Naive thymus-derived CD4-positive, alpha-beta T cell (primary cell): ENCODE measurements at places on chromosomes 13 and 19.

DNA sequence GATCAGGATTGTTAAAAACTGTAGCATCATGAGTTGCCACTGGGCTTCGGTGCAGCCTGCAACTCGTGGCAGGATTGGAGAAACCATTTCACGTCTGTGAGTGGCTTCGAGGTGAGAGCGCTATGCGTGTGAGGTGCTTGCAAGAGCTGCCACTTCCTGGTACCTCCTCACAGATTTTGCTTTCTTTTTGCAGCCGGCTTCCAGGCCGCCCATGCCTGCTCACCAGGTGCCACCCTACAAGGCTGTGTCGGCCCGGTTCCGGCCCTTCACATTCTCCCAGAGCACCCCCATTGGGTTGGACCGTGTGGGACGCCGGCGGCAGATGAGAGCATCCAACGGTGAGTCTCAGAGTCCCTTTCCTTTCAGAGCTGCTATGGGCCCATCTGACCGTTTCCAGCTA, 57.9 kb upstream of the C1QTNF9 start:
- H3K36me3 ChIP-seq: no peaks in the 10 kb centered on the region
- peak overlapping the region; percentile 90 for H3K27ac ChIP-seq
- H3K4me1 ChIP-seq: peaks cover 48% of the 10 kb centered on the region
- H3K4me3 ChIP-seq: peak overlapping the region; percentile 82
- DNase-seq: peak; percentile 92

DNA sequence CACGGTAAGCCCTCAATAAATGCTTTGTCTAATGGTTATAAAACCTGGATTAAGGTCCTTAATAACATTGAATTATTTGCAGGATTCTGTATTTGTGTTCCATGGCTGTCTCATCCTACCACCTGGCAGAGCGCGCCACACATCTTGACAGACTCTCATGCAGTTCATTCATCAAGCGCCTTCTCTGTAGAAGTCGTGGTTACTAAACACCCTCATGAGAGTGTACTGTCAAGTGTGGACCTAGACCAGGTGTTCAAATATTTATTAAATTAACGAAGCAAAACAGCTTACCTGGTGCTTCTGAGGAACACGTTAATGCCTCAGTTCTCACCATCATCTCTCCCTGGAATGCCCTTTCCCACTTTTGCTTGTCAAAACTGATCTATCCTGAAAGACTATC, 13.1 kb upstream of the FBXL3 start:
- H3K36me3 ChIP-seq: no peaks in the 10 kb centered on the region
- H3K4me1 ChIP-seq: no peaks in the 10 kb centered on the region
- H3K4me3 ChIP-seq: no peak overlapping the region
- H3K27me3 ChIP-seq: no peaks in the 10 kb centered on the region
- no peak for DNase-seq

DNA sequence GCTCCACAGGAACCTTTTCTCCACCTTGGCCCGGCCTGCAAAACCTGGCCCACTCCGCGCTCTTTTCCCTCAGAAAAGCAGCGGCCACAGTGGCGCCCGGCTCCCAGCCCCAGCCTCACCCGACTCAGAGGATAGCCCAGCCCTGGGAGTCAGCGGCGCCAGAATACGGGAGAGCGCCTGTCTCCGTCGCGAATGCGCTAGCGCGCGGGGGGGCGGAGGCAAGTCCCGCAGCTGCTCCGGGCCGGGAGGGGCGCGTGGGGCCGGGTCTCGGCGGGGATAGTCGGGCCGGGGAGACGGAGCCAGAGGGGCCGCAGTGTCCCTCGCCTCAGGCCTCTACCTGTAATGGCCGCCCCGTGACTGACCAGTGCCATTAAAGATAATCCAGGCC, at the start of gene ZFP30:
ZFP30 (minus strand) TSS at position 165 of the 388 bp plus-strand sequence. CDS start 7,643 bp downstream, outside the sequence.
- peaks cover 16% of the 10 kb centered on the region for H3K4me1 ChIP-seq
- H3K27ac ChIP-seq: peak within 1 kb of the TSS; percentile 89
- no peaks in the 10 kb centered on the region for H3K27me3 ChIP-seq
- no peaks in the 10 kb centered on the region for H3K36me3 ChIP-seq
- H3K4me3 ChIP-seq: peak within 1 kb of the TSS; percentile 95
- peak; percentile 82 for DNase-seq

- no peak for DNase-seq
- H3K4me1 ChIP-seq: no peaks in the 10 kb centered on the region
- H3K36me3 ChIP-seq: no peaks in the 10 kb centered on the region
- no peak overlapping the region for H3K27ac ChIP-seq
- no peaks in the 10 kb centered on the region for H3K27me3 ChIP-seq
Measured at GRCh38 chr13:41944229-41944628, 16.7 kb downstream of the VWA8 start.

DNA sequence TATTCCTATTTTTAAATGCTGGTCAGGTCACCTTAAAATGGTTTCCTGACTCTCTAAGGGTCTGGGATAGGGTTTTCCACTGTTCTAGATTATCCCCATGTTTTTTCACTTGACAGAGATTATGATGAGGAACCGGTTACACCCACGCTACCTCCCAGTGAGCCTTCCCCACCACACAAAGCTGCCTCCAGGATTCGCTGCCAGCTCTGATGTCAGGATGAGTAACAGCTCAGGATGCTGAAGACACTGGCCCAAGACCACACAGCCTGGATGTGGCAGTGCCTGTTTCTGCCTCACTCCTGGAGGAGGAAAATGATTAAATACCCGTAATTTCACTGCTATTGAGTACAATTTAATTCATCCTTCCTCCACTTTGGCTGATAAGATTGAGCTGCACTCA, 22.9 kb downstream of the ZNF114 start:
- DNase-seq: no peak
- no peaks in the 10 kb centered on the region for H3K36me3 ChIP-seq
- H3K27ac ChIP-seq: no peak overlapping the region

GRCh38 chr19:54209811-54210494, 9.3 kb downstream of the RPS9 start:
- peak overlapping the region; percentile 1 for H3K27ac ChIP-seq
- peaks cover 47% of the 10 kb centered on the region for H3K4me1 ChIP-seq
- H3K4me3 ChIP-seq: no peak overlapping the region
- H3K27me3 ChIP-seq: no peaks in the 10 kb centered on the region

DNA sequence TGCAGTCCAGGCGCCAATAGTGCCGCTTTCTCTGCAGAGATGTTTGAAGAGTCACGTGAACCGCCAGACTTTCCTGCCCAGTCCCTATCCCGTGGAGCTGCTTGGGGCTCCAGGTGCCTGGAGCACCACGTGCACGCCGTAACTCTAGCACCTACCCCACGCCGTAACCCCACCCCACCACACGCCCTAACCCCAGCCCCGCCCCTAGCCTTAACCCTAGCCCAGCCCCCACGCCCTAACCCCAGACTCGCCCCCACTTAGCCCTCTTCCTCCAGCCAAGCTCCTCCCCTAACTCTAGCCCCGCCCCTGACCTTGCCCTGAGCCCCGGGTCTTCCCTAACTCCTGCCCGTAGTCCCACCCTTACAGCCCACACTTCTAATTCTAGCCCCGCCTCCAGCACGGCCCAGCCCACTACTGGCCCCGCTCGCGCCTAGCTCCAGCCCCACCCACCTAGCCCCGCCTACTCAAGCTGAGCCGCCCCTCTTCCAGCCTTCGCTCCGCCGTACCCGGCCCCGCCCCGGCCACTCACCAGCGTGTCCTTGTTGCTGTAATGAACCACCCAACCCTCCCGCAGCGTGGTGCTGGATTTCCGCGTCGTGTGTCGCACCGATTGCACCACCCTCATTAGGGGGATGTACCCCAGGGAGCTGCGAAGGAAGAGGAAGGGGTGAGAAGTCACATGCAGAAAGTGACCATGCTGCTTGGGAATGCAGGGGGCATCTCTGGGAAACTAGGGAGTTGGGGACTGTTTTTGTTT, 19.5 kb downstream of the PRKD2 start:
- H3K4me1 ChIP-seq: no peaks in the 10 kb centered on the region
- H3K4me3 ChIP-seq: no peak overlapping the region
- no peak overlapping the region for H3K27ac ChIP-seq

- H3K36me3 ChIP-seq: no peaks in the 10 kb centered on the region
- no peaks in the 10 kb centered on the region for H3K4me1 ChIP-seq
- H3K27me3 ChIP-seq: no peaks in the 10 kb centered on the region
- H3K27ac ChIP-seq: no peak overlapping the region
Measured at GRCh38 chr13:109810761-109811510, 24.6 kb upstream of the IRS2 start.

- no peak overlapping the region for H3K27ac ChIP-seq
- no peaks in the 10 kb centered on the region for H3K36me3 ChIP-seq
- H3K4me1 ChIP-seq: no peaks in the 10 kb centered on the region
- no peak for DNase-seq
- no peak overlapping the region for H3K4me3 ChIP-seq
Measured at GRCh38 chr13:79775830-79776229, 294.9 kb downstream of the NDFIP2 start.

- H3K27me3 ChIP-seq: no peaks in the 10 kb centered on the region
- DNase-seq: no peak
- no peaks in the 10 kb centered on the region for H3K4me1 ChIP-seq
- peak overlapping the region; percentile 3 for H3K27ac ChIP-seq
Measured at GRCh38 chr19:17149393-17150135, 65.6 kb upstream of the USE1 start.

DNA sequence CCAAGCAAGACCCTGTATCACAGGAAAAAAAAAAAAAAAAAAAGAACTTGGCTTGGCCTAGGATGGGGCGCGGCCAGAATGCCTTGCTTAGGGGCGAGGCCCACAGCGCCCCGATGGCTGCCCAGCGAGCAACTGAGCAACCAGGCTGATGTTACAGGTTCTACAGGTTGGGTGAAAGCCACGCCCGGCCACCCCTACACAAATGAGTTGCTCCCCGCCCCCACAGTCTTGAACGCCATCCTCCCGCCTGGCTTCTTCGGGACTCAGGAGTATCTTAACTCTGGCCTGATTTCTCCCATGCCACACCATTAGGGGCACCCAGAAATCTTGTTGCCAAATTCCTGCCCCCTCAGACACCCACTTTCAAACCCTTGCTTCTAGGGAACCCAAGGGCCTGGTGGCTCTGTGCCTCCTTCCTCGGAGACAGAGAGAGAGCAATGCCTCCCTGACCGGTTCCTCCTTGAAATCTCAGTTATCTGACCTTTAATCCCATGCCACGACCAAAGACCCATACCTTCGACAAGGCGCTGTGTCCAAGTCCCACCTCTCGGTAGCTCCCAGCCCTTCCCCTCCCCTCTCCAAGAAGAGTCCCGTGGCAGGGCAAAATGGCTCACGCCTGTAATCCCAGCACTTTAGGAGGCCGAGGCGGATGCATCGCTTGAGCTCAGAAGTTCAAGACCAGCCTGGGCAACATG, 1.1 kb upstream of the CBLC start:
- H3K36me3 ChIP-seq: no peaks in the 10 kb centered on the region
- no peaks in the 10 kb centered on the region for H3K4me1 ChIP-seq
- no peak for DNase-seq

GRCh38 chr19:17347361-17347760, 10.0 kb downstream of the GTPBP3 start:
- DNase-seq: no peak
- no peaks in the 10 kb centered on the region for H3K36me3 ChIP-seq
- H3K4me3 ChIP-seq: no peak overlapping the region

DNA sequence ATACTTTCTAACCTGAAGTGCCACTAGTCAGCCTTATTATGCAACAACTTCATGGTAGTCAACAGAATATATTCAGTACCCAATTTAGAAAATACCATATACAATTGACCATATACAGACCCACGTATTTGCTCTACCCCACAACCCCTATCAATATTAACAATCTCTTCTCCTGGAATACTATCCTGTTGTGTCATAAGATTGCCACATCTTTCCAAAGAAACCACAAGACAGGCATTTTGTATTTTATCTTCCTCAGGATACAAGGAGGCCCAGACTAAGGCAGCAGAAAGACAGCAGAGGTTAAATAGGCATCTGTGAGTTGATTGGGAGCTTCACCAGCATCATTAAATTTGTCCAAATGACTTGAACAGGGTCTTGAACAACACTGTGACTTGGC, 4.5 kb downstream of the SPART start:
- H3K4me3 ChIP-seq: no peak overlapping the region
- DNase-seq: no peak
- H3K36me3 ChIP-seq: no peaks in the 10 kb centered on the region
- H3K27me3 ChIP-seq: no peaks in the 10 kb centered on the region
- H3K27ac ChIP-seq: no peak overlapping the region

- H3K36me3 ChIP-seq: no peaks in the 10 kb centered on the region
- no peak overlapping the region for H3K4me3 ChIP-seq
- H3K4me1 ChIP-seq: no peaks in the 10 kb centered on the region
- H3K27ac ChIP-seq: no peak overlapping the region
Measured at GRCh38 chr19:33806434-33806881, 9.8 kb downstream of the KCTD15 start.

GRCh38 chr19:37136111-37136510, 36.4 kb downstream of the ZNF585A start:
- no peak for DNase-seq
- H3K4me1 ChIP-seq: no peaks in the 10 kb centered on the region
- H3K4me3 ChIP-seq: no peak overlapping the region
- H3K36me3 ChIP-seq: no peaks in the 10 kb centered on the region
- no peak overlapping the region for H3K27ac ChIP-seq

DNA sequence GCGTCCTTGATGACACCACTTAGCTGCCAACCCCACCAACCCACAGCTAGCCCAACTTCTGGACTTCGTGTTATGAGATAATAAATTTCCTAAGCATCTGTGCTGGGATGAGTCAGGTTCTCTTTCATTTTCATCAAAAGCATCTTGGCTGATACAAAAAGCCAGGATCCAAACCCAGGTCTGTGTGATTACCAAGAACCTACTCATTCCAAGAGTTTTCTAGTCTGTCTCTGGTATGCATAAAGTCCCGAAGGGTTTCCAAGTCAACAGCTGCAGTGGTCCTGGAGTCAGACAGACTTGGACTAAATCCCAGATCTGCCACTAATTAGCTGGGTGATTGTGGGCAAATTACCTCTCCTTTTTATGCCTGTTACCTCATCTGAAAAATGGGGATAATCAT, 55.5 kb upstream of the SERP2 start:
- no peak overlapping the region for H3K27ac ChIP-seq
- no peaks in the 10 kb centered on the region for H3K36me3 ChIP-seq
- no peak overlapping the region for H3K4me3 ChIP-seq
- H3K4me1 ChIP-seq: no peaks in the 10 kb centered on the region
- no peaks in the 10 kb centered on the region for H3K27me3 ChIP-seq
- no peak for DNase-seq

DNA sequence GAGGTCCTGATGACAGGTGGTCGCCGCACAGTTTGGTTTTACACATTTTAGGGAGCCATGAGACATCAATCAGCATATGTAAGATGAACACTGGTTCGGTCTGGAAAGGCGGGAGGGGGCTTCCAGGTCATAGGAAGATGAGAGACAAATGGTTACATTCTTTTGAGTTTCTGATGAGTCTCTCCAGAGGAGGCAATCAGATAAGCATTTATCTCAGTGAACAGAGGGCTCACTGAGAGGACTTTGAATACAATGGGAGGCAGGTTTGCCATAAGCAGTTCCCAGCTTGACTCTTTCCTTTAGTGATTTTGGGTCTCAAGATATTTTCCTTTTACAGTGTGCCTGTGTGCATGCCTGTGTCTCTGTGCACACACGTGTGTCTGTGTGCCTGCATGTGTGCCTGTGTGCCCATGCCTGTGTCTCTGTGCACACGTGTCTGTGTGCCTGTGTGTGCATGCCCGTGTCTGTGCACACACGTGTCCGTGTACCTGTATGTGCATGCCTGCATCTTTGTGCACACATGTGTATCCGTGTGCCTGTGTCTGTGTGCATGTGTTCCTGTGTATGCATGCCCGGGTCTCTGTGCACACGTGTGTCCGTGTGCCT, 35.5 kb upstream of the TMEM255B start:
- DNase-seq: no peak
- H3K27me3 ChIP-seq: no peaks in the 10 kb centered on the region
- H3K27ac ChIP-seq: no peak overlapping the region
- no peak overlapping the region for H3K4me3 ChIP-seq
- peaks cover 3% of the 10 kb centered on the region for H3K4me1 ChIP-seq
- H3K36me3 ChIP-seq: no peaks in the 10 kb centered on the region

- no peaks in the 10 kb centered on the region for H3K27me3 ChIP-seq
- no peaks in the 10 kb centered on the region for H3K36me3 ChIP-seq
- no peak for DNase-seq
Measured at GRCh38 chr13:74661851-74662250, 527.6 kb upstream of the KLF12 start.
